Karpas-422 (cell line): ENCODE measurements at places on chromosomes 11 and 22. TPM values are rescaled to one million over a fixed set of nuclear protein-coding genes. Genes with fewer than 3 reads are reported as not detected.
A peak's percentile ranks its signal among the peaks of the same experiment; 100 is the strongest.

DNA sequence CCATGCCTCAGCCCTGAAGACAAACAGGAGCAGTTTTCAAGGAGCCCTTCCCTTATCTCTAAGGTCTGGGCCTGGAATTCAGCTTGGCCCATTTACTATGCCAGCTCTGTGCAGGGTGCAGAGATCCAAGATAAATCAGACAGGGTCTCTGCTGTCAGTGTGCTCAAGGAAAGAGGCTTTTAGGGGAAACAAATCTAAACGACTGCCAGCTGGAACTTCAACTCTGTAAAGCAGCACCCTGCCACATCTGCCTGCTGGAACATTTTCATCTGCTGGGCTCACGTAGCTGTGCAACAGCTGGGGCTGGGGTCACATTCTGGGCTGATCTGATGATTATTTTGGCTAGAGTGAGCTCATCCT, 19.8 kb upstream of the EHF start:
- DNase-seq: no peak

DNA sequence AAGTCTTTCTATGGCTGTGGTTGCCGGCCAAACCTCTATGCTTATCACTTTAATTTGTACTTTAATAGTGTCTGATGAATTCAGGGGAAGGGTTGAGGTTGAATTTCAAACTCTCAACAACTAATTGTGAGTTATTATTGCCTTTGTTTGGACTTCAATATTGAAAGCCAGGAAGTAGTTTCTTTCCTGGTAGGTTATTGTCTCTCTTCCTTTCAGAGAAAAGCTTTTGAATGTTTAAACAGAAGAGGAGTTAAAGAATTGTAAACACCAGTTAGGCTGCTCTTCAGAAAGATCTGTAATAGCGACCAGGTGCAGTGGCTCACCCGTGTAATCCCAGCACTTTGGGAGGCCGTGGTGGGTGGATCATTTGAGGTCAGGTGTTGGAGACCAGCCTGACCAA, 22.2 kb downstream of the NNMT start:
- DNase-seq: no peak

DNA sequence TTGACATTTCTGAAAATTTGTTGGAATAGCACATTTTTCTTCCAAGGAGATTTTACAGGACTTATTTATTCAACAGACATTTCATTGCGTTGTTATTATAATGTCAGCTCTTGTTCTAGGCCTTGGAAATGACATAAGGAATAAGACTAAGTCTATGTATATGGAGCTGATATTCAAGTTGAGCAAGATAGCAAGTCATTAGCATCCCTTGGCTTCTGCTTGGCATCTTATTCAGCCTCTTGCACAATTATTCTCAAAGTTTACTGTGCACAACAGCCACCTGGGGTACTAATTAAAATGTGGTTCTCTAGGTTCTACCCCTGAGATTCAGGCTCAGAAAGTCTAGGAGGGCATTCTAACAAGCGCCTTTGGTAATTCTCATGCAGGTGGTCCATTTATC, 304.8 kb upstream of the DDI1 start:
- DNase-seq: no peak

GRCh38 chr11:70853068-70853769, 399.2 kb downstream of the SHANK2 start:
- DNase-seq: no peak

- no peak for DNase-seq
These were observed 31.3 kb upstream of the SLN start for GRCh38 chr11:107743191-107743590.

GRCh38 chr11:117230999-117231841, 653 bp downstream of the PCSK7 start:
- DNase-seq: peak; percentile 44

The GLYAT gene
- total RNA-seq: not detected in 2 replicates

The B3GAT1 gene
- not detected in 2 replicates for total RNA-seq

The GNAZ gene
- total RNA-seq: 33.0 and 33.8 TPM in 2 replicates

The HIKESHI gene
- 73.4 and 172 TPM in 2 replicates for total RNA-seq

The KRTAP5-2 gene
- not detected in 2 replicates for total RNA-seq

The HEPN1 gene
- not detected in 2 replicates for total RNA-seq

The MOV10L1 gene
- 2.9 TPM in 1 of 2 replicates, not detected in the other for total RNA-seq
